ENCODE measurements at places on chromosomes 7 and 10.

- no peak for DNase-seq
These were observed 647 bp downstream of the PLAU start for GRCh38 chr10:73911553-73912004.

GRCh38 chr7:154415709-154416399, 363.7 kb downstream of the DPP6 start:
- DNase-seq, result no peak

DNA sequence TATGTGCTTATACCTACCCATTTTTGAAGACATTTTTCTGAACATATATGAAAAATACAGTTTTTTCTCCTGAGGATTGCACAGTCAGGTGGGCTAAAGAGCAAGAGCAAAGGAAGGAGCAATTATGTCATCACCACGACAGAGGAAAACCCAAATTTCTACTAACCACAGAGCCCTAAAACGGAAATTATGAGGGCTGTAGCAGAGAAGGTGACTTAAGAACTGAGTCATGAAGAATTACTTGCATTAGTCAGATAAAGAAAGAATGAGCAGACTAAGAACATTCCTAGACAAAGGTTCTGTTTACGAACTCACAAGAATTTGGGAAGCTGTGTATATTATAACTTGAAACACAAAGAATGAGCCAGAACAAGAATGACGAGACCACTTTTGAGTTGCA, 974.4 kb downstream of the NXPH1 start:
- peak; percentile 0 for DNase-seq

GRCh38 chr7:82335001-82335400, 108.6 kb downstream of the CACNA2D1 start:
- no peak for DNase-seq

- DNase-seq, result no peak
These were observed 137.0 kb downstream of the NRF1 start for GRCh38 chr7:129748356-129749109.

DNA sequence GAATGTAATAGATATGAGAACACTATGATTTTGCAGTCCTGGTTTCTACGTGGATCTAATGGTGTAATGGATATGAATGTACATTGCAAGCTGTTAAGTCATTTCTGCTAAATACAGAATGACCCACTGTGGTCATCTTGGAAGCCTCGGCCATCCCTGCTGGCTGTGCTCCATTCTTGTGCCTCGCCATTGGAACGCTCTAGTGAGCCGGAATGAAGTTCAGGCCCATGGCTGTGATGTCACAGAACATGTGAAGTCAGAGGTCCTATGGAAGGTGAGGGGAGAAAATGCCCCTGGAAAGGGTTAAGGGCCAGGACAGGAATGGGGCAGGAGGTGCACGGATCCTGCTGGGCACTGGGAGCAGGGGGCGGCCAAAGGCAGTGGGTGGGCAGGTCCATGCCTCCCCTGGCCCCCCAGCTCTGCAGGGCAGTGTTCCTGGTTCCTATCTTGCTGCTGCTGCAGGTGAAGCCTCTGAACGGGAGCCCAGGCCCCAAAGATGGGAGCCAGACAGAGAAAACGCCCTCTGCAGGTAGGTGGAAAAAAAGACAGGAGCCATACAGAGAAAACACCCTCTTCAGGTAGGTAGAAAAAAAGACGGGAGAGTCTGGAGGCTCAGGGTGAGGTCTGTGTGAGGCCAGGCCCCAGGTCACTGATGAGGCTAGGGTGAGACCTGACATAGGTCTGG, at the start of gene LLCFC1:
Gene LLCFC1, plus strand, starts transcription at position 259 of the 685 bp plus-strand sequence. Its CDS starts 138 bp downstream, at position 397.
- no peak for DNase-seq

DNA sequence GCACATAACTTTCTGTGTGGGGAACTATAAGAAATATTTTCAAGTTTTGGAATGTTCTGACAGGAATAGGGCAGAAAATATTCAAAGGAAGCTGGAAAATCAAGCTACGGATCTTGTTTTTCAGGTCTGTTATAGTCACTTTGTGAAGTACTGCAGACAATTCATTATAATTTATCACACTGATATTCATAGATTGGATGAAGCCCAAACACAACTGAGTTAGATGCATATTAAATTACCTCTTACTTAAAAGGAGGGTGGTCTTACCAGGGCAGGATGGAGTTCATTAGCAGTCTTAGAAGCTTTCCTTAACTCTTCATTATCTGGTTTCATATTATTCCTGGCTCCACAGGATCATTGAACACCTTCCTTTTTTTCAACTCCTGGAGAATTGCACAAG, 242.3 kb downstream of the DYNC1I1 start:
- DNase-seq, result no peak

DNA sequence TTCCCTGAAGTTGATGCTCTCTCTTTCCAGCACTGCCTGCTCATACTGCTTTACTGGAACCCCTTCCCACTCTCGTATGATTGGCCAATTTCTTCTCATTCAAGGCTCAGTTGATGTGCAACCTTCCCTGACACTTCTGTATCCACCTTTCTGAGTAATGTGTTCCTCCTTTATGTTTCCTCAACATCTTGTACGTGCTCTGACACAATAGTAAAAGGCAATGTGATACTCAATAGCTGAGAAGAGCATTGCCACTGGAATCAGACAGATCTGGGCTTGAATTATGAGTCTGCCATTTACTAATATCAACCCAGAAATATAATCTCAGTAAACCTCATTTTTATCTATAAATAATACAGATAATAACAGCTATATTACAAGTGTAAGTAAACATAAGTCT, 34.7 kb downstream of the ARL4A start:
- peak; percentile 57 for DNase-seq

GRCh38 chr7:112420236-112420861, 29.9 kb upstream of the IFRD1 start:
- DNase-seq, result no peak

DNA sequence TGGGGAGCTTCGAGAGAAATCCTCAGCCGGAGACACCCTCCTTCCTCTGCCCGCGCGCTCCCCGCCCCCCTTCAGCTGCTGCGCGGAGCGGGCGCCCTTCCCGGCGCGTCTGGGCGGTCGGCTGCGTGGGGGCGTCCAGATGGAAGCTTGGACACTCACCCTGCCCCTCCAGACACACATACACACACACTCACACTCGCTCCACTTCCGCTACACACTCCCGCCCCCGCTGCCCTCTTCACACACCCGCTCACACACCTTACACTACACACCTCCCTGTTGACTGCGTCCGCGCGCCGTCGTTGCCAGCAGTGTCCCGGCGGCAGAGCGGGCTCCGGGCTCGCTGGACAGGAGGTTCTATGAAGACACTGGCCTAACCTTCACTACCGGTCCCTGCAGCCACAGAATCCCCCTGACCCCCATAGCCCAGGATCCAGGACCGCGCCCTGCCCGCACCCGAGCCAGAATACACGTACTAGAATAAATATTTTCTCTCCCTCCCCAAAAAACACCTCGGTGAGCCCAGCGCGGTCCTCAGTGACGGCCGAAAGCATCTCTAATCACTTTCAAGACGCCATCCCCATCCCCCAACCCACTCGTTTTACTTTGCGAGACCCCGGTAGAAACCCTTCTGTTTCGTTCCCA, 1.1 kb upstream of the EGR2 start:
- no peak for DNase-seq

DNA sequence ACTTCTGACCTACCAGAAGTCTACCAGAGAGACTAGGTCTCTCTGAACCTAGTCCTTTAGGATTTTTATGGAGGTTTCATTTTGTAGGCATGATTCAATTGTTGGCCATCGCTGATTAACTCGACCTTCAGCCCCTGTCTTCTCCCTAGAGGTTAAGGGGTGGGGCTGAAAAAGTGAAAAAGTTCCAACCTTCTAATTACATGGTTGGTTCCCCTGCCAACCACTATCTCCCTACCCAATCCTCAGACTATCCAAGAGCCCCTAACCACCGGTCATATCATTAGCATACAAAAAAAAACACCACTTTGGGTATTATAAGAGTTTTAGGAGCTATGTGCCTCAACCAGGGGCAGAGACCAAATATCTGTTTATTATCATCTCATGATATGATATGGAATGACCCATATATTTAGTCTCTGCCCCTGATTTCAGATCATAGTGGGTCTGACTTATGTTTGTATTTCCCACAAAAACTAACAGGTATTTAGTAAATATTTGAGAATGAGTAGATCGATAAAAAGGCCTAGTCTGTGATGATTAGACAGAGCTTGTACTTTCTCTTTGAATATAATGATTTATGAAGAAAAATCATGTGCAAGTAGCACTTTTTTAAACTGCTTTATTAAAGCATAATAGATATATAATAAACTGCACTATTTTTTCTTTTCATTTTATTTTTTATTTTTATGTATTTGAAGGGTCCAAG, 35.8 kb downstream of the DNAJC9 start:
- peak; percentile 71 for DNase-seq

DNA sequence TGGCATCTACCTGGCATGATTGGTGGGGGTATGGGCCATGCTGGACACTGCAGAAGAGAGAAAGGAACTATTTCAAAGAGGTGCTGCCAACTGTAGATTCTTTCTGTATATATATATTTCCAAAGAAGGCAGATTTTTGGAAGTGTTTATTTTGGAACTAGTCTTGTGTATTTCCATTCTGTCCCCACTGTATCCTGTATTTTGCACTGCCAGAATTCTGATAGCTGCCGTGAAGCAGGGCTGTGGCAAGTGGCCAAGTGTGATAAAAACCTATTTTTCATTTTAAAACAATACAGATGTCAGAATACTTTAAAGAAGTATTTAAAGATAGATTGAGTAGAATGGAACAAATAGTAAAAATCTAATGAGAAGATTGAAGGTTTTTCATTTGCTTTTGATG, 17.1 kb downstream of the MCU start:
- DNase-seq, result peak; percentile 36

DNA sequence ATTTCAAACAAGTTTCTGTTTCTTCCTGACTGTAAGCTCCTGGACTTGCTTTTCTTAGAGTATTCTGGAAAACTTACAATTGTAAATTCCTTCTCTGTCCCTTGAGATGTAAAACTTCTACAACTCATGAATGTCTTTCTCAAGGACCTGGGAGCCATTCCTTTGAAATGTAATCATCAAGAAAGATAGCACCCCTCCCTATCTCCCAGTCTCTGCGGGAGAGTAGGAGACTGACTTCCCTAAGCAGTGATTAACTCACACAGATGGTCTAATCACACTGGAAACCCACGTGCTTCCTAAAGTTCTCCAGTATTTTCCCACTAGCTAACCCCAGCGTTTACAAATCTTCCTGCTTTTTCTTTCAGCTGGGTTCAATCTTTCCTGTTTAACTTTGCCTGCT, 549.4 kb downstream of the SORCS1 start:
- DNase-seq, result no peak

GRCh38 chr7:133293384-133294160, 40.7 kb downstream of the EXOC4 start:
- no peak for DNase-seq

- DNase-seq, result no peak
These were observed 304.7 kb downstream of the CDK14 start for GRCh38 chr7:90900628-90901356.

- DNase-seq, result peak; percentile 95
These were observed at the start of gene FAM24B for GRCh38 chr10:122879339-122880273. Gene FAM24B (minus strand): TSS chr10:122879581. CDS start chr10:122850515, 29,066 bp downstream.

GRCh38 chr10:5445006-5445405, 32.6 kb downstream of the NET1 start:
- DNase-seq, result no peak

GRCh38 chr10:127358337-127358736, 161.9 kb upstream of the INSYN2A start:
- no peak for DNase-seq

- peak; percentile 31 for DNase-seq
These were observed 714.5 kb upstream of the POT1 start for GRCh38 chr7:125644109-125644508.

DNA sequence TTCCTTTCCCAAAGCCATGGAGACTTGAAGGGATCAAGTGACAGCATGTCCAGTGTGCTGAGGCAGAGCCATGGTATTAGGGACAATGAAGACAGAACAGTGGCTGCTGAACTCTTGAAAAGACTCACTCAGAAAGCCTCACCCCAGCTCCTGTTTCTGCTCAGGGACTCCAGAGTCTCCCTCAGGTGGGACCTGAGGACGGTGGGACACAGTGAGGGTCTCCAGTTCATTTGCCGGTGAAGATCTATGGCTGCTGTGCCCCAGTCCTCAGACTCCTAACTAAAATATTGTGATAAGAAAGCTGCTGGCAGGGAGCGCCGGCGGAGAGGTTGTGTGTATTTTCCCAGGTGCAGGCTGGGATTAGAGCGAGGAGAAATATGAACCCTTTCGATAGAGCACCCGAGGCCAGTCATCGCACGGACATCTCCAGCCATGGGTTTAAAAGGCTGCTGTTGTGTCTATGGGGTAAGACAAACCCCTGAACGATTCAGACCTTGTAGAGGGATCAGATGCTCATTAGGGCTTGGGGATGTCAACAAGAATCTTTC, 57.2 kb downstream of the C7orf25 start:
- no peak for DNase-seq

- DNase-seq, result peak; percentile 82
These were observed 1.3 kb downstream of the ZNRF2 start for GRCh38 chr7:30285536-30286284.

- DNase-seq, result no peak
These were observed 357.2 kb downstream of the HPSE2 start for GRCh38 chr10:98878418-98878817.

- no peak for DNase-seq
These were observed 11.8 kb upstream of the COBL start for GRCh38 chr7:51328351-51328801.

GRCh38 chr7:98602755-98603398, 14.2 kb upstream of the NPTX2 start:
- no peak for DNase-seq

DNA sequence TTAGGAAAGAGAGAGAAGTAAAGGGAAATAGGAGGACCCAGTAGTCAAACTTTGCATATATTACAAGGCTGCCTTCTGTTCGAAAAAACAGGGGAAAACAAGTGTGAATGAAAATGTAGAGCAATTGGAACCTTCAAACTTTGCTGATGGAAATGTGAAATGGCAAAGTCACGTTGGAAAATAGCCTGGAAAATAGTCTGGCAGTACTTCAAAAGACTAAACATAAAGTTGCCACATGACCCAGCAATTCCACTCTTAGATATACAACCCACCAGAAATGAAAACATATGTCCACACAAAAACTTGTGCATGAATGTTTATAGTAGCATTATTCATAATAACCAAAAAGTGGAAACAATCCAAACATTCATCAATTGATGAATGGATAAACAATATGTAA, 78.6 kb upstream of the IFRD1 start:
- DNase-seq, result no peak

- no peak for DNase-seq
These were observed 128.6 kb downstream of the WDR37 start for GRCh38 chr10:1184541-1185430.

DNA sequence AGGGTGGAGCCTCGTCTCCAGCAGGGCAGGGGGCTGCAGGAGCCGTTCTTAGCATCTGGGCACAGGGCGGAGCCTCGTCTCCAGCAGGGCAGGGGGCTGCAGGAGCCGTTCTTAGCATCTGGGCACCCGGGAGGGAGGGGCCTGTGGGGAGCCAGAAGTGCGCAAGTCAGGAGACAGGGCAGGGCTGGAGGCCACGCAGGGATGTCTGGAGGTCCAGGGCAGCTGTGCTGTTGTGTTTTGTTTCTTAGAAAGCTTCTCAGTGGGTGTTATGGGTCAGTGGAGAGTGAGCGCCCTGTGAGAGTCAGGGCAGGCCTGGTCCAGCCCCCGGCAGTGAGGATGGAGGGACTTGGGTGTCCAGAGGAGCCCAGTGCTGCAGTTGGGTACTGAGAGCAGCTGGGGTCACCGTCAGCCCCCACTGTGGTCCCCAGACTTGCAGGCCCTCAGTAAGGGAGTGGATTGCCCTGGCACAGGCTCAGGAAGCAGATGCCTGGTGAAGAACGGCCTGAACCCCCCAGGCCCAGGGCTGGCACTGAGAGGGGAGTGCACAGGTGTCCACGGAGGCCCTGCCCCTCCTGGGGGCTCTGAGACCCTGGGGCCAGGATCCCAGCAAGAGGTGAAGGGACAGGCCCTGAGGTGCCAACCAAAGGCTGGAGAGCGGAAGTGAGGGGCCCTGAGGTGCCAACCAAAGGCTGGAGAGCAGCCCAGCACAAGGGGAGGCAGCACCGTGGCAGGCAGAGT, 29.8 kb downstream of the FAM20C start:
- no peak for DNase-seq

All from OCI-M1 (cell line).